ENCODE measurements at places on chromosomes 7 and 10.

DNA sequence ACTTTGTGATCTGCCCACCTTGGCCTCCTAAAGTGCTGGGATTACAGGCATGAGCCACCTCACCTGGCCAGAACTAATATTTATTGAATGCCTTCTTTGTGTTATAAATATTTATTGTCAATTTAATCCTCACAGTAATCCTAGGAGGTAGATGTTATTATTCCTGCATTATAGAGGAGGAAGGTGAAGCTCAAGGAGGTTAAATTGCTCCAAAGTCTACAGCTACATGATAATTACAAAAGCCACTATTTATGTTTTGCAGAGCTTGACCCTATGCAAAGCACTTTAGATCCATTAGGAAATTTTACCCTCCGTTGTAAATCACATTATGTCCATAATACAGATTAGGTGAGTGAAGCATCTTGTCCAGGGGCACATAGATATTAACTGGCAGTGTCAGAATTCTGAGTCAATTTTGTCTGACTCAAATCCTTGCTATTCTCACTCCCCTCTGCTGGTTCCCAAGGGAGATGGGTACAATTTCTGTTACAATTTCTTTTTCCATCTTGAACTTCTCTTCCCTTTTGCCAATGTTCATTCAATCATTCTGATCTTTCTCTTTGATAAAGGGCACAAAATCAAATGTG, 25.7 kb upstream of the CDK14 start:
- H3K4me1 ChIP-seq: no peaks in the 10 kb centered on the region
- H3K27ac ChIP-seq: no peak overlapping the region
- no peak overlapping the region for H3K4me3 ChIP-seq
- no peak for DNase-seq
- H3K36me3 ChIP-seq: no peaks in the 10 kb centered on the region
- no peaks in the 10 kb centered on the region for H3K27me3 ChIP-seq

- DNase-seq: no peak
- H3K27me3 ChIP-seq: no peaks in the 10 kb centered on the region
- peak overlapping the region; percentile 94 for H3K27ac ChIP-seq
- H3K36me3 ChIP-seq: peaks cover 48% of the 10 kb centered on the region
- no peak overlapping the region for H3K4me3 ChIP-seq
Measured at GRCh38 chr7:41880107-41880506, 177.2 kb upstream of the INHBA start.

- DNase-seq: no peak
- no peaks in the 10 kb centered on the region for H3K4me1 ChIP-seq
- no peaks in the 10 kb centered on the region for H3K36me3 ChIP-seq
- H3K4me3 ChIP-seq: no peak overlapping the region
- H3K27me3 ChIP-seq: no peaks in the 10 kb centered on the region
Measured at GRCh38 chr10:84846658-84847316, 518.4 kb downstream of the CCSER2 start.

DNA sequence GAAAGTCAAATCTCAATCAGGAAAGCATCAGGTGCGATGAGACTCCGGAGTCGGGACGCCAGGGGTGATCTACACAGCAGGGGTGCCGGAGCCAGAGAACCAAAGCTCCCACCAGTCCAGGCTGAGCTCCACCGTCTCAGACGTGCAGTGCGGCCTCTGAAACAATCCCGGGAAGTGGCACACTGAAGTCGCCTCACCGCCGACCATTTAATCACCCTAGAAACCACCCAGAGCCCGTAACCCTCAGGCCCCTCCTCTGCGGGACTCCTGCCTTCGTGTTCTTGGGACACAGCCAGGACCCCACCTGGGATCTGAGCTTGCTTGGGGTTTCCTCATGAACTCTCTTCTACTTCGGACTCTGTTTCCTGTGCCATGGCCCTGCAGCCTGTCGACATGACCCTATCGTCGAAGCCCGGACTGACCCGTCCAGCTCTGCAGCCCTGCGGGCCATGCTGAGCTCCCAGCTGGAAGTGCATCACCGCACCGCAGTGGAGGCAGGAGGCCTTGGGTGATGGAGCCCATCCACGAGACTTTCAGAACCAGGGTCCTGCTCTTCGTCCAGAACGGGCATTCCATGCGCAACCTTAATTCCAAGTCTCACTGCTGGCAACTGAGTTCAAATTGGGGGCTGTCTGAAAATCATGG, 266.4 kb downstream of the PTPRN2 start:
- no peaks in the 10 kb centered on the region for H3K27me3 ChIP-seq
- no peaks in the 10 kb centered on the region for H3K36me3 ChIP-seq
- no peak overlapping the region for H3K27ac ChIP-seq
- H3K4me3 ChIP-seq: no peak overlapping the region
- no peak for DNase-seq

DNA sequence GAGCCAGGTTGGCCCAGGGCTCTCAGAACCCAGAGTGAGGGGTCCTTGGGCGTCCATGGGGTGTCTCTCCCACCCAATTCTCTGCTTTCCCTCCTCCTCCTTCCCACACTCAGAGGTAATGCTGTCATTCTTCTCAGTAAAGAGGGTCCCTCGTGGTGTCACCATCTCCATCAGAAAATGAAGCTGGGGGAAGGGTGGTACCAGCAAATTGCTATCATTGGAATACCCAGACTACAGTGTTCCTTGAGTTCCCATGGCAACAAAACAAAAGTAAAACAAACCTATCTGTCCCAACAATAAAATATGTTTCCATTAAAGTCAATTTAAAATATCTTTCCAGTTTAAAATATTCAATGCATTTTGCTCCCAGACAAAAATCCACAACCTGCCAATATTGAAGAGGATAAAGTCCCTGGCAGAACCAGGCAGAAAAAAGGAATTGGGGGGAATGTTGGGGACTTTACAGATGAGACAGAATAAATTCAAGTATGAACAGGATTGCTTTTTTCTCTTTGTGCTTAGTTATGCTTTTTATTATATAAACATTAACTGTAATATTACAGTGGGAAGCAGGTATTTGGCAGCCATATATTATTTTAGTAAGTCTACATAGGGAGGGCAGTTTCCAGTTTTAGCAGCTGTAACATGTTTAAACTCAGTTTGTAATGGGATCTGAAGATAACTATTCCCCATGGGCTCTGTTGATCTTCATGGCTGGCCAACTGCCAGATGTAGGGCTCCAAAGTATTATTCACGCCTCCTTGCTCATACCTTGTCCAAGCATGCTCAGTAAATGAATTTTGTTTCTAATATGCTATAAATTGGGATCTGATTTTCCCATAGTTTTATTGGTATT, 182.1 kb downstream of the ARID5B start:
- H3K27me3 ChIP-seq: no peaks in the 10 kb centered on the region
- no peak for DNase-seq
- peak overlapping the region; percentile 87 for H3K27ac ChIP-seq
- H3K4me3 ChIP-seq: peak overlapping the region; percentile 61
- peaks cover 82% of the 10 kb centered on the region for H3K36me3 ChIP-seq
- peaks cover 62% of the 10 kb centered on the region for H3K4me1 ChIP-seq

DNA sequence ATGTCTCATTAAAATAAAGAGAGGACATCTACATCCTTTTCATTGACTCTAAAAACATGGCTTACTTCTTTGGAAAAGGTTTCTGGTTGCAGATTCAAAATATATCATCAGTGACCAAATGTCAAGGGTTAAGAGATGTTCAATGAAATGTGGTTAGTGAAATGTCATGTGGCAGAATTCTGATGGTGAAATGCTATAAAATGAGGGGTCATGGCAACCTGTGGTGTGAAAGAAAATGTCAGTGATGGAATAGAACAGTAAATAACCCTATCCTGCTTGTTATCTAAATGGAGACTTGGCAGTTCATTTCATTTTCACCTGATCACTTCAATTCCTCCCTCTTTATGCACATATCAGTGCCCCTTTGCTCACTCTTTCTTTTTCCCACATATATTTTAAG, 79.4 kb downstream of the TFPI2 start:
- no peak overlapping the region for H3K27ac ChIP-seq

DNA sequence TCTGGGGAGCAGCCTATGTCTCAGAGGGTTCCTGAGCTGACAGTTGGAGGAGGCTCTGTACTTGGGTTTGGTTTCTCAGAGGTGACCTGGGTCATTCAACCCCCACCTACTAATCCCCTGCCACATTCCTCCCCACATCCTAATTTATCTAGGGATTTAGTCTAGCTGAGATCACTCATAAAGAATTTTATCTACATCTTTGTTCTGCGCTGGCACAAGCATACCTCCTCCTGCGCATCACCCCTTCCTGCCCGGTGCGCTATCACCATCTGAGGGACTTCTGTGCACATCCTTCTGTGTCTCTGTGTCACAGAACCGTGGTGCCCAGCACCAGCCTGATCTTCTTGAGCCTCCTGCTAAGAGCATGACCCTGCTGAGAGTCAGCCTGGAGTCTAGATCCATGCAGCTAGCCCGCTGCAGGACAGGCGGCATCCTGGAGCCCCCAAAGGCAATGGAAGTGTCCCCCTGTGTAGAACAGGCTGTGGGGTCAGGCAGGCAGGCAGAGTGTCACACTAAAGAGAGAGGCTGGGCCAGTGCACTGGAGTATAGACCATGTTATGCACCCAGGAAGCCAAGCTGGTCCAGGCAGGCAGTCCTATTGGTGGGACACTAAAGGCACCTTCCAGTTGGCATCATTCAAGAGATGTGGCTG, 63.6 kb downstream of the ARHGAP22 start:
- H3K4me1 ChIP-seq: no peaks in the 10 kb centered on the region
- H3K4me3 ChIP-seq: no peak overlapping the region
- peaks cover 3% of the 10 kb centered on the region for H3K27me3 ChIP-seq
- no peaks in the 10 kb centered on the region for H3K36me3 ChIP-seq
- no peak overlapping the region for H3K27ac ChIP-seq

DNA sequence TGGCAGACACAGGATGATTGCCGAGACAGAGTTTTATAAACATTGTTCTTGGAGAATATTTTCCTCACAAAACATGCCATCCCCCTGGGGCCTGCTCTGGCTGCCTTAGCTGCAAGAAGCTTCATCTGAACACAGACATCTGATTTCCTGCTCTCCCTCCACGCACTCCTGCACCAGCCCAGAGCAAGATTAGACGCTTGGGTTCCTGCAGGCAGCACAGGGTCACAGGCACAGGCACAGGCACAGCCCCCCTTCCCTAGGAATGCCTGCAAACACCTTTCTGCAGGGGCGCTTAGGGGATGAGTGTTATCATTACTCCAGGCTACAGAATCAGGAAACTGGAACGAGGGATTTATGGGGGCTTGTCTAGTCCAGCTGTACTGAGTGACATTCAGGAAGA, 450.3 kb downstream of the GRID1 start:
- no peak overlapping the region for H3K27ac ChIP-seq
- no peak for DNase-seq
- H3K27me3 ChIP-seq: no peaks in the 10 kb centered on the region
- H3K36me3 ChIP-seq: no peaks in the 10 kb centered on the region
- no peak overlapping the region for H3K4me3 ChIP-seq

DNA sequence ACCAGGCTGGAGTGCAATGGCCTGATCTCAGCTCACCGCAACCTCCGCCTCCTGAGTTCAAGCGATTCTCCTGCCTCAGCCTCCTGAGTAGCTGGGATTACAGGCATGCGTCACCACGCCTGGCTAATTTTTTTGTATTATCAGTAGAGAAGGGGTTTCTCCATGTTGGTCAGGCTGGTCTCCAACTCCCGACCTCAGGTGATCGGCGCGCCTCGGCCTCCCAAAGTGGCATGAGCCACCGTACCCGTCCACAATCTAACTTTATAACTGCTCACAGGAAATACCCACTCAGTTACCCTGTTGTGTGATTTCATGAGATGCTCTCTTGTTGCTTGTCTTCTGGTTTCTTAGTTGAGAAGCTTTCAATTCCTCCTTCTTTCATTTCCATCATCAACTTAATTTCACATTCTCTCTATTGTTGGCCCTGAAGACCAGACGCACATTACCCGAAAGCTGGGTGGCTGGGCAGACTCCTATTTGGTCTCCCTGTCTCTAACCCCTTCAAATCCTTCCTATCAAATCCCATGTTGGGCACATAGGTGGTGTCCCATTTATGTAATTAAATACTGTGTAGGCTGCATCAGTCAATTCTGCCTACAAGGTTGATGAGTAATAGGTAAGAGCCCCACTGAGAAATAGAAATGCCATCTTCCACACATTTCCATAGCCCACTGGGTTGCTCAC, 1.1 kb upstream of the GSTO2 start:
- no peak for DNase-seq
- H3K4me1 ChIP-seq: peaks cover 40% of the 10 kb centered on the region
- H3K4me3 ChIP-seq: peak overlapping the region; percentile 92
- H3K27ac ChIP-seq: peak overlapping the region; percentile 92
- H3K36me3 ChIP-seq: peaks cover 53% of the 10 kb centered on the region

- H3K36me3 ChIP-seq: no peaks in the 10 kb centered on the region
- DNase-seq: no peak
- H3K4me3 ChIP-seq: no peak overlapping the region
- H3K27me3 ChIP-seq: peaks cover 15% of the 10 kb centered on the region
- peaks cover 2% of the 10 kb centered on the region for H3K4me1 ChIP-seq
- no peak overlapping the region for H3K27ac ChIP-seq
Measured at GRCh38 chr7:121561717-121562116, 165.6 kb upstream of the FAM3C start.

DNA sequence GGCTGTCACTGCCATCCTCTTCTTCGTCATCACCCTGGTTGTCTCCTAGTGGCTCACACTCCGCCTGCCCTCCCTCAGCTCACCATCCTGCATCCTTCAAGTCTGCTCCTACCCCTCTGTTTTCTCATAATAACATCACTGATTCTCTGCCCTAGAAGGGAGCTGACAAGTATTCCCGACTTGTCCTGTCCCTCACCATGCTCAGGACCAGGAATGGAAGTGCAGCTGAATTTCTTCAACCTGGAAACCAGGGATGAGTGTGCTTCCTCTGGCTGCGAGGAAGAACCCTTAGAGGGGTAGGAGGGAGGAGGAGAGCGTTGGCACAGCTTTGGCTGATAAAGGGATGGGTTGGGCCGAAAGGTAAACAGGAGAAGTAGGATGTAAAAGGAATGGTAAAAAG, 174.8 kb upstream of the GPR26 start:
- H3K4me3 ChIP-seq: no peak overlapping the region
- no peaks in the 10 kb centered on the region for H3K4me1 ChIP-seq
- peaks cover 4% of the 10 kb centered on the region for H3K27me3 ChIP-seq
- H3K27ac ChIP-seq: no peak overlapping the region
- no peak for DNase-seq

DNA sequence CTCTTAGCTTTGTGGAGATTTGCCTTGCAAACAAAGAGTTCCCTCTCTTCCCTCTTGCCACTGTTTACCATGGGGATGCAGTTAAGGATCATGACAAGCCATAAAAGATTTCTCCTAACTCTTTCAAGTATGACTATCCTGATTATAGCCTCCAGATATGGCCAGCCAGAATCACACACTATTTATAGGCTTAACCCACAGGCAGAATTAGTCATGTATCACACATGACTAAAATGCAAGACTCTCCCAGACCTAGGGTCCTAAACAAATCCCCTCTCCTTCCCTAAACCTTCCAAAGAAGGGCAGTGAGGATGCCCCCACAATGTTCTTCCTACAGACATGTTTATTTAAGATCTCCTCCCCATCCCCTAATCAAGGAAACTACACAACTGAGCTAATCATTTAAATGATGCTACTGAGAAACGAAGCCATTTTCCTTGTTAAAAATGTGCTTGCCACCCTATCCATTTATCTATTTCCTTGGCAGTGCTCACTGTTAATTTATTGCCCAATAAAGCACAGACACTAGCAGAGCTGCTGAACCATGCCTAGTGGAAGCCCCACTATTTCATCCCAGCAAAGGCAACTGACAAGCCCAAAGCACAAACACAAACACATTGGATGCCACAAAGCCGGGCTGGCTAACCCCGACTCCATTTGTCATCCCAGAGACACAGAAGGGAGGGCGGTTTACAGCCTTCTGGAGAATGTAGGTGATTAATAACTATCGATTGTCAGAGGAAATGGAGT, 363.4 kb downstream of the KCNMA1 start:
- no peaks in the 10 kb centered on the region for H3K36me3 ChIP-seq
- peaks cover 4% of the 10 kb centered on the region for H3K4me1 ChIP-seq
- H3K27me3 ChIP-seq: peaks cover 16% of the 10 kb centered on the region
- no peak overlapping the region for H3K27ac ChIP-seq
- H3K4me3 ChIP-seq: no peak overlapping the region
